ENCODE measurements at places on chromosomes 6 and 20.

DNA sequence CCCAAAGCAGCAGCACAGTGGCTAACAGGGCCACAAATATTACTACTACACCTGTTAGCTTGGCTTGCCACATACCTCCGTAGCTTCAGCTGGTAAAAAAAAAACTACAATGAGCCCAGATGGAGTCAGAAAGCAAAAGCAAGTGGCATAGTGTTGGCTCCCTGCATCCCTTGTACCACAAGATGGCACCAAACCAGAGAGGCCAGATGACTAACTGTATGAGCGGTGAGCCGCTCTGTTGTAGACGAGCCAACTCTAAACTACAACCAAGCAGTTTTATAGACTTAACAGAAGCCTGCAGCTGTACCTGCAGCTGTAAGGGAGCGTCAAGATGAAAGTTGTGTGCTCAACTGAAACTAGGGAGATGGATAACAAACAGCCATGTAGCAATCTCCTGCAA is 84.5 kb upstream of the MCHR2 start:
- peak; percentile 61 for DNase-seq

- DNase-seq = no peak
Observed at GRCh38 chr6:129583866-129584265, 126.1 kb downstream of the ARHGAP18 start.

DNA sequence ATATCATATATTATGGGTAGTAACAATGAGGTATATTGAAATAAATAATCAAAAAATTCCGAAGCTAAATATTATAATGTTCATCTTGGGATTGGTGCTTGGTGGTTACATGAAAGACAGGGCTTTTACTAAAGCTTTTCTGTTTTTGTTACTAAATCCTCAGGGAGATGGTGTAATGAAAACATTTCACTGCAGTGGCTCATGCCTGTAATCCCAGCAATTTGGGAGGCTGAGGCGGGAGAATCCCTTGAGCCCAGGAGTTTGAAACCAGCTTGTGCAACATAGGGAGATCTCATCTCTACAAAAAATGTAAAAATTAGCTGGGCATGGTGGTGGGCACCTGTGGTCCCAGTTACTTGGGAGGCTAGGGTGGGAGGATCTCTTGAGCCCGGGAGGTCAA is 42.9 kb downstream of the AFG1L start:
- DNase-seq = no peak

DNA sequence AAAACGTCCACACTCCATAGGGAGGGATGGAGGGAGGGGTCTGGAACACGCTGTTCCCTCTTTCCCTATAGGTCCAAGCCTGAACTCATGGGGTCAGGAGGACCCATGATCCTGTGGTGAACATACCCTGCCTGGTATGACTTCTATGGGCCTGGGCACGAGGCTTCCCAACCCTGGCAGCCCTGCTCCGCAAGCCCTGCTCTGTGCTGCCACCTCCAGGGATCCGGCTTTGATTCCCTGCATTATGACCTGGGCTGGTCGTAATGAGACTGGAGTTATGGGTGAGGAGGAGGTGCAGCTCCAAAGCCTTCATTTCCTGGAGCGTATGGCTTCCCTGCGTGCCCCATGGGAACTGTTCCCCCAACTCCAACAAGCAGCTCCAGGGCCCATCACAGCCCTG is 54.9 kb downstream of the CDH22 start:
- DNase-seq = peak; percentile 15

DNA sequence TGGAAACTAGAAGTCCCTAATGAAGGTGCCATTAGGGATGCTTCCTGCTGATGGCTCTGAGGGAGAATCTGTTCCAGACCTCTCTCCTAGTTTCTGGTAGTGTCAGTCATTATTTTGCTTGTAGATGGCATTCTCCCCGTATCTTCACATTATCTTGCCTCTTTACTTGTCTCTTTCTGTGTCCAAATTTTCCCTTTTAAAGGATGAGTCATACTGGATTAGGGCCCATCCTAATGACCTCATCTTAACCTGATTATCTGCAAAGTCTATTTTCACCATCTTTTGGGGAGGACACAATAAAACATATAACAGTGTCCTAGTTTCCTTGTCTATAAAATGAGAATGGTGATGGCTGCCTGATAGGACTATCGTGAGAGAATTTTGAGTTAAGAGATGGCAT is 27.3 kb downstream of the ZNF391 start:
- no peak for DNase-seq

- peak; percentile 72 for DNase-seq
Observed at GRCh38 chr6:140434761-140435160, 1060.3 kb upstream of the CITED2 start.

GRCh38 chr6:30547454-30547853 is 8.8 kb downstream of the GNL1 start:
- no peak for DNase-seq

DNA sequence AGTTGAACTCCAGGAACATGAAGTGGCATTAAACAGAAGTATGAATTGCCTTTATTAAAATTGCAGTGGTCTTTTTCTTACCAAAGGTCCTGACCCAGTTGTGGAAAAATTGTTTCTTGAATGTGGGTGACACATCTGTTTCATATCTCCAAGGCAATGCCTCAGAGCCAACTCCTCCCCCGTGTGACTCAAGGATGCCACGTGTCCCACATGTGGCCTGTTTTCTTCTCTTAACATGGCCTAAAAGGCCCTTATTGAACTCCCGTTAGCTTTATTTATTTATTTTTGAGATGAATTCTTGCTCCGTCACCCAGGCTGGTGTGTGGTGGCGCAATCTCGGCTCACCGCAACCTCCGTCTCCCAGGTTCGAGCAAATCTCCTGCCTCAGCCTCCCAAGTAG is 128.4 kb upstream of the ESR1 start:
- peak; percentile 76 for DNase-seq

DNA sequence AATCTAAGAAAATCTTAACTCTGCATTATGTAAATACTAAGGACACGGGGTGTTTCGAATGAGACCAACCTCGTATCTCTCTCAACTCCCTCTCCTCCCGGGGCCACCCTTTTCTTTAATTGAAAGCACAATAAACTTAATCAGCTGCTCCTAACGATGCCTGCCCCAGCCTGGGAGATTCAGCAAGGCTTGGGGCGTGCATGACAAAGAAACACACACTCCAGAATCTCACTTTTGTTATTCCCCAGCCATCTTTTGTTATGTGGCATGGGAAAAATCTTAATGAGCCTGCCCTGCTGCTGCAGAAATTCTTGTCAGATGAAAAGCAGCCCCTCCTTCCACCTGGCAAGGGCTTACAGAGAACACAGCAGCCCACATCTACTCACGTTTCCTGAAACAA is 117.4 kb downstream of the TTLL2 start:
- no peak for DNase-seq

GRCh38 chr6:113894712-113895674 is 37.8 kb downstream of the MARCKS start:
- peak; percentile 12 for DNase-seq

DNA sequence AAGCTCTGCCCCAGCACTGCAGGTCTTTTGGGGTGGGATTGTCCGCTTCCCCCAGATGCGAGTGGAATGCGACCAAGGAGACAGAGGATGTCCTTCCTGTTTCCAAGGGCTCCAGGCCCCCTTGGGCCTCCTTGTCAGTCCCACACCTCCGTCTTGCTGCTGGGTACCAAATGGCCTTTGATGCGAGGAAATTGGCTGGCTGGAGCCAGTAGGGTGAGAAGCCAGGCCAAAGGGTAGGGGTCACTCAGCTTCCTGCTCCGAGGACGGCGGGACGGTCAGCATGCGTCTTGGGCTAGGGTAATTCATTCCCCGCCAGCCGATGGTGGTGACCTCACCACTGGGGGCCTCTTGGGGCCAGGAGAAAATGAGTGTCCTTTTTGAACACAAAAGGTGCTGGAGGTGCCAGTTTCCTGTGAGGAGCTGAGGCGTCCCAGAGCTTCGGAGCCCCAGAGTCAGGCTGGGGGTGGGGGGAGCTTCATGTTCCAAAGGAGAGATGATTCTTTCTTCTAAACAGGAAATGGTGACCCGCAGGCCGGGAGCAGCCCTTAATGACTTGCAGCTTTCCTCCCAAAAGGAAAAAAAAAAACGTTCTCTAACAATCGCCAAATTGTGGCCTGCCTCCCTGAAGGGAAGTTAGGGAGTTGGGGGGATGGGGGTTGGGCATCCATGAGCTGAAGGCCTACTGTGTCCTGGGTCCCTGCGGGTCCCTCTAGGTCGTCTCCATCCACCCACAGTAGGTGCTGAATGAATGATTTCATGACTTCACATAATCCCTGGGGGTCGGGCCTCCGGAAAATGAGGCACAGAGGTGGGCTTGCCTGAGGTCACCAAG is 6.7 kb downstream of the SNAI1 start:
- peak; percentile 95 for DNase-seq

GRCh38 chr20:60584221-60584620 is 626.0 kb downstream of the CDH26 start:
- DNase-seq = no peak
